ENCODE measurements at places on chromosomes 4 and X. TPM values are rescaled to one million over a fixed set of nuclear protein-coding genes. Genes with fewer than 3 reads are reported as not detected.

ADH1A gene
- total RNA-seq = not detected

IL13RA1 gene
- total RNA-seq = 56.0 TPM

RAB33B gene
- total RNA-seq = 10.4 TPM

PTPN13 gene
- total RNA-seq = 37.3 TPM

L1CAM gene
- total RNA-seq = 0.28 TPM

VEGFC gene
- 19.3 TPM for total RNA-seq

Measured in smooth muscle cell of bladder (primary cell).